ENCODE measurements at places on chromosomes 3 and 15.

DNA sequence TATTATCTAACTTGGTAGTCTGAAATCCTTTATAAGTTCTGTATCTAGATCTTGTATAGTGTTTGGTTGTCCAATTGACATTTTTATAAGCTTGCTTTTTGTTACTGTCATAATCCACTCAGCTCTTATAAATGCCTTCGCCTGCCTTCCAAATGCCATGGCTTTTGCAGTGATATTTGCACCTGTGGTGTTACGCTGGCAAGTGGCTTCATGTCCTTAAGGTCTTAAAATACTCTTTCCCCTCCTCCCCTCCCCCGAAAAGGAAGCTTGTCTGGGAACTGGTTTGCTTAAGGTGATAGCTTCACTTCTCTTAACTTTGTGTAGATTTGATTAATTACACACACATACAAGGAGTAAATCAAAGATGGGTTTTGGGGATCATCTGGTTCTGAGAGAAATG, 62.0 kb downstream of the ABHD2 start:
- no peak for DNase-seq

DNA sequence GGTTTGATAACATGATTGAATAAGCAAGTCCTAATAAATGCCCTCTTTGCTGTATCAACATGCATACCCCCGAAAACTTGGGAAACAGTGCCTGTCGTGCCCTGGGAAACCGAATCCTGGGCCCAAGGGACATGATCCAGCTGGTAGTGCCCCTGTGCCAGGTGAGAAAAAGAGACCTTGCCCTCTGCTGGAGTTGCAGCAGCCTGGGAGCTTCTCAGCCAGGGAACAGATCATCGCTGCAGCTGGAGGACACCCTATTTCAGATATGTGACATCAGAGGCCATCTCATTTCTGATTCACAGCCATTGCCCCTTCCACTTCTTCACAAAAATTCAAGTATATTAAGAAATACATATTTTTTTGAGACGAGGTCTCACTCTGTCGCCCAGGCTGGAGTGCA, 32.3 kb downstream of the STOML1 start:
- no peak for DNase-seq

- no peak for DNase-seq
Observed at GRCh38 chr3:55708242-55708641, 221.1 kb upstream of the WNT5A start.

DNA sequence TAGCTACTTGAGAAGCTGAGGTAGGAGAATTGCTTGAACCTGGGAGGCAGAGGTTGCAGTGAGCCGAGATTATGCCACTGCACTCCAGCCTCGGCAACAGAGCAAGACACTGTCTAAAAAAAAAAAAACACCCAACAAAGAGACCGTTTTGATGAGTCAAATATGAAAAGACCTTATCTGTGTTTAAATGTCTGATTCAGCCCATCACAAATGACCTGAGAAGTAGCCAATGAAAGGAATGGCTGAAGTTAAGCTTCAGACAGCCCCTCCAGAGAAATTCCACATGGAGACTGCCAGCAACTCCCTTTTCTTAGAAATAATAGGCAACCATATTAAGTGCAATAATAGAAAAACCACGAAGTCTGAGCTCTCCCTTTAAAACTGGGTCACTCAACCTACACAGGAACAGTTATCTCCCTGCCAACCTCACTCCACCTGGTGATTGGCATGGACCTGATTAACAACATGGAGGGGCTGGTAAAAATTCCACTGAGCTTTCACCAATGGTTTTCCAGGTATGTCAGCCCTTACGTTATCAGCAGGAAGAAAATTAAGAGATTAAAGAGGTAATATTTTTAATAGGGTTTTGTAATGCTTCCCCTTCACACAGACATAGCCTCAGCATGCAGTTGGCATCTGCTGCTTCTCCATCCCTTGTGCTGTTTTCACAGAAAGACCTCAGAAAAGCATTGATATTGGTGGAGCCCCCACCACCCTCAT, 238.1 kb upstream of the STT3B start:
- DNase-seq: no peak

GRCh38 chr15:85897207-85897894, 102.6 kb upstream of the KLHL25 start:
- no peak for DNase-seq

DNA sequence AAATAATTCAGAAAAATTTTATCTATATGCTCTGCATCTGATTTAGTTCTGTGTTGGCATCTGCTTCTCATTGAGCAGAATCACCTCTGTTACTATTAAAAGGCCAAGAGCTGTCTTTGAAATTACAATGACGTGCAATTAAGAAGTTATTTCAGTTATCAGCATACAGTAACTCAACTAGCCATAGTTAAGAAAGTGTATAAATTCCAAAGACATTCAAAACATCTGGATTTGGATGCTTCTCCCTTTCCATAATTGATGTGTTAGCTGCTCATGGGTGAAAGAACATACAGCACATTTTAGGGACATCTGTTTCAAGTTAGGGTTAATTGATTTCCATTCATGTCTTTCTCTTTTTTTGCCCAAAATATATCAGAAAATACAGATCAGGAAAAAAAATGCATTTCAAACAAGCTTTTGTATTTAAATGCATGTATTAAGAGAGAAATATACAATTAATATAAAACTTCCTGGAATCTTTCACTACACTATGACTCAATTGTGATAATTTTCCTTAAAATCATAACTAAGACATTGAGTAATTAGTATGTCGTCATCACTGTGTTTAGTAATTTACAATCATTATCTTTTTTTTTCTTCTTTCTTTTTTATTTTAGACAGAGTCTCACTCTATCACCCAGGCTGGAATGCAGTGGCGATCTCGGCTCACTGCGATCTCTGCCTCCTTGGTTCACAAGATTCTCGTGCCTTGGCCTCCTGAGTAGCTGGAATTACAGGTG, 82.7 kb upstream of the MBNL1 start:
- DNase-seq: no peak

- DNase-seq: no peak
Observed at GRCh38 chr3:184486614-184487013, 75.0 kb upstream of the EPHB3 start.

DNA sequence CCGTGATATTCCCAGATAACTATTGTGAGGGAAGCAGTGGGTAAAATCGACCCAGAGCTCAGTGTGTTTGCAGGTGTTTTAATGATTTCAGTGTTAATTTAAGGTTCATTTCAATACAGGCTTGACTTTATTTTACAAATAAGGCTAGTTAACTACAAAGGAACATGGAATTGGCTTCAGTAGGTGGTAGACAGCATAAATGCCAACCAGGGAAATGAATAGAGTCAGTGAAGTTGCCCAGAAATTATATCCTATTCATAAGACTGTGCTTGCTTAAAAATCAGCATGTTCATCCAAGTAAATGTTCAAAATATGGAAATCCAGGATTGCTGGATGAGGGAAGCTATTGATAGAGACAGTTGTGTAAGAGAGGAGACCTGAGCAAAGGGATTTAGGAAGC, 66.1 kb downstream of the LARS2 start:
- no peak for DNase-seq

DNA sequence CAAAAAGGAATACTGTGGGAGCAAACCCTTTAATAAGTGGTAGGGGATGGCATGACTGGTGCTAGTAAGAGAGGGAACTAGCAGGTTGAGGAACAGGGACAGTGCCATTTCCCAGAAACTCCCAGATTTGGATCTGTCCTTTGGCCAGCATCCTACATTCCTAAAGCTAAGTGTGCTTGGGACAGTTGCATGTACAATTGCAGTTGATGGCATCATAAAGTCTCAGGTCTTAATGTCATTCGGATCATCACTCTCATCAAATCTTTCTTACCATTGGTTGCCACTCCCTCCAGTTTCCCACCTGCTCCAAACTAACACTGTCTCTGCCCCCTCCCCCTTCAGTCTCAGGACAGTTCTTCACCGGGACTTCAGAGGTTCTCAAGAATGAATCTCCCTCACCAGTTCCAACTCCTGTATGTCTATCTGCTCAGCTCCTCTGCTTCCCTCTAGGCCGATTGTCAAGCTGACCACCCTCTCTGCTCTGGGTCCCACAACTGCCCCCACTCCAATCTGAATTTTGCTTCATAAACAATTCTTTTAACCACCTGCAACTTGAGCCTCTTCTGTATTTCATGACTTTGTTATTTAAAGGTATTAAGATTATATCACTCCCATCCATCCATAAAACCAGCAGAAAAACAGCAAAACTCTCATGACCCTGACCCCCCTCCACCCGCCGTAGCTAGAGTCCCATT, 260.8 kb downstream of the CGGBP1 start:
- no peak for DNase-seq

GRCh38 chr3:102972350-102972749, 537.5 kb downstream of the ZPLD1 start:
- no peak for DNase-seq

DNA sequence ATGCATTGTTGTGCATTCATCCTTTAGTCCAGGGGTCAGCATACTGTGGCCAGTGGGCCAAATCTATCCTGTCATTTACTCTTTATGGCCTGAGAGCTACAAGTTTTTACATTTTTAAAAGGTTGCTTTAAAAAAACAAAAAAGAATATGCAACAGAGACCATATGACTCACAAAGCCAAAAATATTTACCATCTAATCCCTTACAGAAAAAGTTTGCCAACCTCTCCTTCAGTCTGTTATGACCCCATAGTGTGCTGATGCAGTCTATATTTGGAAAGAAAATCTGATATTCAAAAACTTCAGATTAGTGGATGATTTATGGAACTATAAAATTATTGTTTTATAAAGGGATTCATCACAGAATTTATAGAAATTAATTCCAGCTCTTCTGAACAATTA, 237.5 kb upstream of the IL12A start:
- no peak for DNase-seq

GRCh38 chr3:105866656-105867653, 1.9 kb downstream of the CBLB start:
- DNase-seq: peak; percentile 39

GRCh38 chr3:43207628-43208085, 78.7 kb upstream of the SNRK start:
- no peak for DNase-seq

GRCh38 chr3:158470944-158471638, 99.9 kb upstream of the MLF1 start:
- DNase-seq: no peak

- peak; percentile 50 for DNase-seq
Observed at GRCh38 chr3:143627336-143627735, 220.9 kb downstream of the SLC9A9 start.

GRCh38 chr3:144010371-144010770, 38.7 kb downstream of the DIPK2A start:
- no peak for DNase-seq

DNA sequence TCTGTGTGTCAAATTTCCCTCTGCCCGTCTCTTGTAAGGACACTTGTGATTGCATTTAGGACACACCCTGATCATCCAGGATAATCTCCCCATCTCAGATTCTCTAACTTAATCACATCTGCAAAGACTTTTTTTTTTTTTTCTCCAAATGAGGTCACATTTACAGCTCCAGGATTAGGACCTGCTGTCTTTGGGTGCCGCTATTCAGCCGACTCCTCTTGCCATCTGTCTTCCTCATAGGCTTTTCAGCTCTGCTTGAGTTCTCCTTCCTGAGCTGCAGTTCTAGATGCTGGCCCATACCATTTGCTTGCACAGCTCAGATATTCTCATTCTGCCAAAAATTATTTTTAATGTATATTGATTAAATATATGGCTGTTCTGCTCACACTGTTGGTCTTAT, 94.3 kb upstream of the TLE3 start:
- DNase-seq: no peak

GRCh38 chr3:132650153-132650552, 9.5 kb downstream of the ACAD11 start:
- no peak for DNase-seq

DNA sequence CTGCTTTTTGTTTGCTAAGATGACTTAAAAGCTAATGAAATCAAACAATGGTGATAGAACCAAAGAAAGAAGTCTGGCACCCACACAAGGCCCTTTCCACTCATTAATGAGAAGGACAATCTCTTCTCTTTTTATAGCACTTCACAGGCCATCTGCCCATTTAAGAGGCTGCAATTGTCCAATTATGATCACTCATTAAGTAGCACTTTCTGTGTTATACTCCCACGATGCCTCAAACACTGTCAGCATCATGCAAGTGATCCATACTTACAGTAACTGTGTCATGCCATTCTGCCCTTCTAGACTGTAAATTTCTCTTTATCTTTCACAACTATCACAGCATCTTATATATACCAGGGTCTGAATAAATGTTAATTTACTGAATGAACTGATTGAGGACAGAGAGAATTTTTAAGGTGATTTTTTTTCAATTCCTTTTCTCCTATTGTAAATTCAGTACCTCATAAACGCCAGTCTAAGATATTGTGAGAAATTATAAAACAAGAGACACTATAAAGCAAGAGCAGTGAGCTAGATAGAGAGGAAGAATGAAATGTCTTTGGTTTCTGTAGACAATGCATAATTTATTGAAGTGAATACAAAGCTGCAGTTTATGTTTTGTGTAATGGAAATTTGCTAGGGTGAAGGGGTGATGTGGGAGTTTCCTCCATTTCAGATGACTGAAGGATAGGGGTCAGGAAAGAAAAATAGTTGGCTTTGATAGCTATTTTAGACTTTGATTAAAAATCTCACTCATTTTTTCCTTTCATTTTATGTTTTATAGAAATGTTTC, 17.3 kb downstream of the CD200 start:
- no peak for DNase-seq

- DNase-seq: no peak
Observed at GRCh38 chr15:37149146-37149545, 48.8 kb upstream of the MEIS2 start.

DNA sequence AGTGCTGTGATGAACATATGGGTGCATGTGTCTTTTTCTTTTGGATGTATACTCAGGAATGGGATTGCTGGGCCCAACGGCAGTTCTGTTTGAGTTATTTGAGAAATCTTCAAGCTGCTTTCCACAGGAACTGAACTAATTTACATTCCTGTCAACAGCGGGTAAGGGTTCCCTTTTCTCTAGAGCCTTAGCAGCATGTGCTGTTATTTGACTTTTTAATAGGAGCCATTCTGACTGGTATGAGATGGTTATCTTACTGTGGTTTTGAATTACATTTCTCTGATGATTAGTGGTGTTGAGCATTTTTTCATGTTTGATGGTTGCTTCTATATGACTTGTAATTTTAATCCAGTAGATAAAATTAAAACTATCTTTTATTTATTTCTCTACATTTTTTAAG, 1168.6 kb upstream of the ALCAM start:
- no peak for DNase-seq

GRCh38 chr15:80324545-80325080, 72.6 kb upstream of the CTXND1 start:
- DNase-seq: no peak

DNA sequence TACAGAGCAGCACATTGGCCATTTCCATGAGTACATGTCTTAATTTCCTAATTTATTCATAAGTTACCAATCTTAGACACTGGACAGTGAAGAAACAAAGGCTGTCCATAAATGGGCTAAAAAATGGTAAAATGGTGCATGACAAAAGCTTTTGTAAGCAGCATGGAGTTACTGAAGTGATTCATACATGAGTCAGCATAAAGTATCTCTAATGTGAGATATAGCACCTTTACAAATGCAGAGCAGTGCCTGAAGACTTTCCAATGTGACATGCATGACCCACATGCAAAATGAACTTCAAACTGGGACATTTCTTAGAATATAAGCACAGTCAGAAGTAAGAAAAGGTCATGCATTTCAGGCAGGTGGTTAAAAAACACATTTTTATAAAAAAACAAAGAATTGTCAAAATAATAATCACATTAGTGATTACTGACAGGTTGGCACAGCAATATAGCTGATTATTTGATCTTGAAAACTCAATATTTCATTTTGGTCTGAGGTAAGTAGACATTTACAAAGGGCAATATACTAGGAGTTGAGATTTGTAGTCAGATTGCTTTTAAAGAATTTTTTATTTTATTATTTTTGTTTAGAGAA, 299.3 kb downstream of the PLCL2 start:
- DNase-seq: no peak

- no peak for DNase-seq
Observed at GRCh38 chr3:37229740-37230139, 55.4 kb upstream of the LRRFIP2 start.

Data from T-helper 2 cell treated with Interferon-gamma antibody and Interleukin-4, amounts not matched to agents 5 μg/mL and 100 μg/mL, for 36 hours (primary cell).